ENCODE measurements at places on chromosomes 6 and 20.

DNA sequence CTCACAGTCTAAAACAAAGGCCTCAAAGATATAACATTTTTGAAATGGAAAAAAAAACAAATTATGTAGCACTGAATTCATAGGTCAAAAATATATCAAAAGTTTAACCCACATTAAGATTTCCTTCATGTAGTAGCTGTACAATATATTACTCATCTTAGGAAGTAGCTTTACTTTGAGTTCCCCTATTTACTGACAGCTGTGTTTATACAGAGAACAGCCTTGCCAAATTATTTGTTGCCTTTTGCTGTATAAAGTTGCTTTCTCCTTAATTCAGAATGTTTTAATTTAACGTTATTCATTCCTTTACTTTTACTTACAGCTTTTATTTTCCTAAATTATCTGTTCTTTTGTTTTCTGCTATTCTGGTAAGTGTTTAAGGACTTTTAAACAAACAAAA, 181.0 kb downstream of the COL12A1 start:
- DNase-seq, result no peak

GRCh38 chr20:15584507-15584906, 988.7 kb downstream of the KIF16B start:
- DNase-seq, result no peak

GRCh38 chr20:50613438-50614169, 77.7 kb downstream of the RIPOR3 start:
- DNase-seq, result no peak

GRCh38 chr20:43331906-43332305, 125.8 kb upstream of the SRSF6 start:
- DNase-seq, result no peak

DNA sequence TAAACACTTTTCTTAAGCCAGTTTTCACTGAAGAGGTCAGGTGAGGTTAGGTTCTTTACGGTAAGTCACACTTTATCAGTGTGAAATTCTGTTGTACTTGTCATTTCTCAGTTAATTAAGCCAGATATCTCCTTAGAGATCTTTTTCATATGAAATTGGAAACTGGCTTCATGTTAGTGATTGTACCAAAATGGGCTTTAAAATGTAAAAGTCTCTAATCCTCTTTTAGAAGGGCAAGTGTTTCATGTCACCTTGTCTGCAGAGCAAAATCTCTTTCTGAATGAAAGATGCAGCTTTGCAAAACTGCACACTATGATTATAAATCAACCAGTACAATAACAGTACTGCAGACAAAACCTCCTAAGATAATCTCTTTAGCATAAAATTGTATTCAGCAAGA, 209.2 kb upstream of the RNF217 start:
- DNase-seq, result no peak

GRCh38 chr20:33732166-33732970, 572 bp downstream of the ZNF341 start:
- DNase-seq, result peak; percentile 91

DNA sequence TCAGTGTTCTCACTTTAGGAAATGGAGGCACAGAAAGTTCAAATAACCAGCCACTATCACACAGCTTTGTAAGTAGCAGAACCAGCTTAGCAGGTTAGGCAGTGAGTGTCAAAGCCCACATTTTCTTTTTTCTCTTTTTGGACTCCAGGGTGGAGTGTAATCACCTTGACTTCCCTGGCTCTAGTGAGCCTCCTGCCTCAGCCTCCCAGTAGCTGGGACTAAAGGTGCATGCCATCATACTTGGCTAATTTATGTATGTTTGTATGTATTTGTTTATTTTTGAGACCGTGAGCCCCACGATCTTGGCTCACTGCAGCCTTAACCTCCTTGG, 7.8 kb upstream of the NCOA3 start:
- DNase-seq, result no peak

- no peak for DNase-seq
Measured at GRCh38 chr6:132400555-132400882, 756 bp downstream of the MOXD1 start.
